ENCODE measurements at places on chromosomes 7 and 10.

DNA sequence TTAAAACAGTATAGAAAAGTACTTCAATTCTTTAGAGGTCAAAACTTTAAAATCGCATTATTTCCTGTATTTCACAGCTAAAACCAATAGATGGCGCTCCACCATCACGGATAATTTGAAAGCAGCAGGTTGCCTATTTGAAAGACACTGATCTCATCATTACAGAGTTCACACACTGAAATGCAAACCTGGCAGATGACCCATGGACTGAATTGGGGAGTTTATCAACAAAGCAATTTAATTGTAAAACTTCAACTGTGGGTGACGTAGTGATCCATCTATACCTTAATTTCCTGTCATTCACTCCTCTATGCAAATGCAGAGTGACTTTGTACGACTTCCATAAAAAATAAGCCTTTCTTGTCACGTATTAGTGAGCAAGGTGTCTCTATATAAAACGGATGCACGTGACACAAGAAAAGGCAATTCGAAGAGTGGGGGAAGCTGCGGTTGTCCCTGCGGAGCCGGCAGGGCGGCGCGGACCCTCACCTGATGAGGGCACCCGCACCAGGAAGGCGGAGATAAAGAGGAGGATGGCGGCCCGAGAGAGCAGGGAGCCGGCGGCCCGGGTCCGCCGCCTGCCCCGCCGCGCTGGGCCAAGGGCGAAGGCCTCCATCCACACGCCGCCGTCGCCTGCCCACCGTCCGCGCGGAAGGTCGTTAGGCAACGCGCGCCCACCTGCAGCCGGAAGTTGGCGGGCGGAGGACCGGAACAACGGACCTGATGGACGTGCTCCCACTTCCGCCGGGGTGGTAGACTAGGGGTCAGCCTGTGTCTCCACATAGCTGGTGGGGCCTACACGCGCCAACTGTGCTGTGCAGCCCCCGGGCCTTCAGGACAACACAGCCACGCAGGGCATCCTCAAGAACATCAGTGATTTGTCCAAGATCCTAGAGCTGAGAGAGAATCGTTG is at the start of gene ZPBP:
TSS of gene ZPBP (minus strand) at position 668 of the 913 bp plus-strand sequence. CDS start at position 616, 52 bp downstream.
- DNase-seq = peak; percentile 13

DNA sequence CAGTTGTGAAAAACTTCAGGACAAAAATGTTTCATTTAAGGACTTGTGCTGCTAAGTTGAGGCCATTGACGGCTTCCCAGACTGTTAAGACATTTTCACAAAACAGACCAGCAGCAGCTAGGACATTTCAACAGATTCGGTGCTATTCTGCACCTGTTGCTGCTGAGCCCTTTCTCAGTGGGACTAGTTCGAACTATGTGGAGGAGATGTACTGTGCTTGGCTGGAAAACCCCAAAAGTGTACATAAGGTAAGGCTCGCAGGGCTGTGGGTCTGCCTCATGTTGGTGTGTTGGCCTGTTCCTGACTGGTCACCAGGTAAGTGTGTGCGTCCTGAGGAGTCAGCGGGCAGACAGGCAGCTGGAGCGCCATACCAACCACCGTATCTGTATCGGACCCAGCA is 17.9 kb downstream of the OGDH start:
- no peak for DNase-seq

DNA sequence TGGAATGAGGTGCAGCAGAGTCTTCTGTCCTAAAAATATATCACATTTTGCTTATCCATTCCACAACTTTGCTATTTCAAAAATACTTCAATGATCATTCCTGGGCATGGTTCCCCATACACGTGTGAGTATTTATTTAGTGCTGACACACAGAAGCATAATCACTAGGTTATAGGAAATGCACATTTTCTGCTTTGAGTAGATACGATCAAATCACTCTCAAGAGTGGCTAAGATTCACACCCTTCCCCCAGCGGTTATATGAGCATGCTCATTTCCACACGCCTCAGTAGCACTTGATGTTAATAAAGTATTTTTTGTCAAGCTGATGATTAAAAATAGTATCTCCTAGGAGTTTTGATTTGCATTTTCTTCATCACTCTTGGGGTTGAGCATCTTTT is 93.5 kb upstream of the LRRC4 start:
- DNase-seq = no peak

GRCh38 chr10:12668634-12669033 is 319.3 kb downstream of the CAMK1D start:
- DNase-seq = no peak

GRCh38 chr7:158044482-158044823 is 543.2 kb downstream of the PTPRN2 start:
- DNase-seq = no peak

GRCh38 chr10:29295813-29296212 is 6.9 kb downstream of the LYZL1 start:
- DNase-seq = no peak

DNA sequence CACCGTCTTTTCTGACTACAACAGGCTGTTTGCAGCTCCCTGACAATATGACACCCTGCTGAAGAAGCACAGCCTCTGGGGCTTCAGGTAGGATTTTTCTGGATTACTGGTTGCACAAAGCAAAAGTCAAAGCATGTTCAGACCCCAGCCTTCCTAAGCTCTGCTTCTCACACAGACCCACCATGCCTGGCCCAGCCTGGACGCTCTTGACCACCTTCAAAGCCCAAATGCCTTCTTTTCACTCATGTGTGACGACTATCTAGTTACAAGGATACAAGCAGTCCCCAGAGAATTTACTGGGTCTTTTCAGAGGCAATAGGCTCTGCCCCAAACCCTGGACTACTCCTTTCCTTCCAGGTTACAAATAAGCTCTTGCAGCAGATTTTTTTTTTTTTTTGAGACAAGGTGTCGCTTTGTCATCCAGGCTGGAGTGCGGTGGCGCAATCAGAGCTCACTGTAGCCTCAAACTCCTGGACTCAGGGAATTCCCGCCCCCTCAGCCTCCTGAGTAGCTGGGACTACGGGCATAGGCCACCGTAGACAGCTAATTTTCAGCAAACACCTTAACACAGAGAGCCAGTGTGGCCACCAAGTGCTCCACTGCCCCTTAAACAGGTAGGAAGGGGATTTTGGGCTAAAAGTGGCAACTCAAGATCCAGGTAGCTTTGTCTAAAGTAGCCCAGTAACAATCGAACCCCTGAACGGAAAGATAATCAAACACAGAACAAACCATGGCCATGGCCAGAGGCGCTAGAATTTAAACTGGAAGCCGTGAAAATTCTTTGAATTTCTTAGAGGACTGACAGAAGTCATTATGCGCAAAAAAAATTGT is 16.2 kb downstream of the SVIL start:
- DNase-seq = no peak
